ENCODE measurements at places on chromosomes 2 and 18. TPM values are rescaled to one million over a fixed set of nuclear protein-coding genes. Genes with fewer than 3 reads are reported as not detected.

- no peaks in the 10 kb centered on the region for H3K36me3 ChIP-seq
- H3K27me3 ChIP-seq: no peaks in the 10 kb centered on the region
- no peaks in the 10 kb centered on the region for H3K4me1 ChIP-seq
Observed at GRCh38 chr2:43363120-43363519, 136.7 kb upstream of the ZFP36L2 start.

GRCh38 chr2:151730262-151730975, 3.9 kb downstream of the NEB start:
- no peak overlapping the region for H3K27ac ChIP-seq
- no peaks in the 10 kb centered on the region for H3K36me3 ChIP-seq
- DNase-seq: no peak
- H3K4me3 ChIP-seq: no peak overlapping the region

GRCh38 chr2:61398413-61398812, 72.5 kb downstream of the USP34 start:
- no peaks in the 10 kb centered on the region for H3K27me3 ChIP-seq
- no peak overlapping the region for H3K4me3 ChIP-seq
- no peak overlapping the region for H3K27ac ChIP-seq
- H3K36me3 ChIP-seq: no peaks in the 10 kb centered on the region
- H3K4me1 ChIP-seq: no peaks in the 10 kb centered on the region

DNA sequence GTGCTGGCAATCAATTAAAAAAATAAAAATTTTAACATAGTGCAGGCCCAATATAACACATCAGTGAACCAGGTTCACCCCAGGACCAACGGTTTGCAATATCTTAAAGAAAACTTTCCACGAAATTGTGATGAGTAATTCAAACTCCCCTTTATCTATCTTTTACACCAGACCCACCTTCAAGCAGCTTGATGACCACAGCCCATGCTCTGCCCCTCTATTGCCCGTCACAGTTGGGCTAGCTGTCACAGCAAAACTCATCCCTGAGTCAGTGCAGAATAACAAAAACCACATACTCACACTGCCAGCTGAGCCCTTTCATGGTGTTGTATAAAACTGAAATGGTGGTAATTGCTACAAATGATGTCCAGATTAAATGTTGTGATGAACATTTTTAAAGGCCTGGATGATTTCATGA, 112.5 kb upstream of the CREB1 start:
- no peaks in the 10 kb centered on the region for H3K27me3 ChIP-seq
- no peak overlapping the region for H3K4me3 ChIP-seq
- no peaks in the 10 kb centered on the region for H3K4me1 ChIP-seq
- DNase-seq: no peak
- no peaks in the 10 kb centered on the region for H3K36me3 ChIP-seq
- no peak overlapping the region for H3K27ac ChIP-seq

- peak overlapping the region; percentile 19 for H3K4me3 ChIP-seq
- H3K27me3 ChIP-seq: no peaks in the 10 kb centered on the region
- no peaks in the 10 kb centered on the region for H3K4me1 ChIP-seq
- peak; percentile 87 for DNase-seq
Observed at GRCh38 chr2:47344890-47345589, 57.9 kb upstream of the MSH2 start.

GRCh38 chr2:168501466-168502065, 45.5 kb downstream of the CERS6 start:
- H3K27ac ChIP-seq: no peak overlapping the region
- no peaks in the 10 kb centered on the region for H3K27me3 ChIP-seq
- no peaks in the 10 kb centered on the region for H3K36me3 ChIP-seq
- no peak overlapping the region for H3K4me3 ChIP-seq
- no peak for DNase-seq

DNA sequence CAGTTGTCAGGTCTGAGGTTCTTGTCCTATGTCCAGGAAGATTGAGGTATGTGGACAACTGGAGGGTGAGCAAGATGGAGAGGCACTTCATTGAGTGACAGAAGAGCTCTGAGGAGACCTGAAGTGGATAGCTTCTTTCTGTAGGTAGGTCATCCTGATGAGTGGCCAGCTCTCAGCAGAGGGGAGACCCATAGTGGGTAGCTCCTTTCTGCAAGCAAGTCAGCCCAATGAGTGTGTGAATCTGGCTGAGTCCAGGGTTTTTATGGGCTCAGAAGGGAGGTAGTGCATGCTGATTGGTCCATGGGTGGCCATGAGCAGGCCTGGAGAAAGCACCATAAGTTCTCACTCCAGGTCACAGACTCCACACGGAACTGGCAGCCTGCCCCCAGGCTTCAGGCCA, 92.6 kb upstream of the GALNT5 start:
- no peaks in the 10 kb centered on the region for H3K4me1 ChIP-seq
- H3K4me3 ChIP-seq: no peak overlapping the region
- no peaks in the 10 kb centered on the region for H3K36me3 ChIP-seq
- no peak for DNase-seq
- no peak overlapping the region for H3K27ac ChIP-seq
- H3K27me3 ChIP-seq: no peaks in the 10 kb centered on the region

- H3K27ac ChIP-seq: no peak overlapping the region
- H3K4me3 ChIP-seq: no peak overlapping the region
- H3K4me1 ChIP-seq: no peaks in the 10 kb centered on the region
- no peak for DNase-seq
- no peaks in the 10 kb centered on the region for H3K36me3 ChIP-seq
- no peaks in the 10 kb centered on the region for H3K27me3 ChIP-seq
Observed at GRCh38 chr2:119197126-119197405, 26.6 kb upstream of the STEAP3 start.

GRCh38 chr2:637804-638203, 39.4 kb downstream of the TMEM18 start:
- H3K4me1 ChIP-seq: no peaks in the 10 kb centered on the region
- no peaks in the 10 kb centered on the region for H3K36me3 ChIP-seq
- no peak overlapping the region for H3K27ac ChIP-seq
- no peak overlapping the region for H3K4me3 ChIP-seq
- no peaks in the 10 kb centered on the region for H3K27me3 ChIP-seq

Gene STPG4
- not detected for total RNA-seq

Gene SH3RF3
- total RNA-seq: 17.0 TPM

Gene AMER3
- 0.18 TPM for total RNA-seq

Gene CYS1
- 5.2 TPM for total RNA-seq

Data from prostate gland (tissue), 2 donors.